ENCODE measurements at places on chromosomes 12 and 14. TPM values are rescaled to one million over a fixed set of nuclear protein-coding genes. Genes with fewer than 3 reads are reported as not detected.
A peak's percentile ranks its signal among the peaks of the same experiment; 100 is the strongest.

DNA sequence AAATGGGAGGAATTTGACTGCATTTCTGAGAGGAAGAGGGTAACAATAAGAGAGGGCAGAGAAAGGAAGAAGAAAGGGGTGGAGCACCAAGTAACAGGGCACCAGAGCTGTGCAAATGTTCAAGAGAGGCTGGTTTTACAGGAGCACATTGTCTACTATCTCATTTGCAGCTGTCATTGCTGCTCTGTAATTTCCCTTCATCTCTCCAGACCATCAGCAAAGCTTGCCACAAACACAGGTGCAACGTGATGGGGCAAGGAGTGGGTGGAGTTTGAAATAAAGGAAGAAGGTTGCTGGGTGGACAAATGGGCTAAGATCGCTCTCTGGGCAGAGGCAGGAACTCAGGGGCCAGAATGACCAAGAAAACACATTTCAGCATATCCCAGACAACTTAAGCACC, 47.9 kb upstream of the PLEKHG6 start:
- no peak for DNase-seq
- H3K4me1 ChIP-seq = 0 out of 2 replicates have a peak, but pooled peaks cover 7% of the 10 kb centered on the region
- peaks cover 18% of the 10 kb centered on the region for H3K27me3 ChIP-seq
- H3K36me3 ChIP-seq = peaks cover 9% of the 10 kb centered on the region
- H3K27ac ChIP-seq = no peak overlapping the region

DNA sequence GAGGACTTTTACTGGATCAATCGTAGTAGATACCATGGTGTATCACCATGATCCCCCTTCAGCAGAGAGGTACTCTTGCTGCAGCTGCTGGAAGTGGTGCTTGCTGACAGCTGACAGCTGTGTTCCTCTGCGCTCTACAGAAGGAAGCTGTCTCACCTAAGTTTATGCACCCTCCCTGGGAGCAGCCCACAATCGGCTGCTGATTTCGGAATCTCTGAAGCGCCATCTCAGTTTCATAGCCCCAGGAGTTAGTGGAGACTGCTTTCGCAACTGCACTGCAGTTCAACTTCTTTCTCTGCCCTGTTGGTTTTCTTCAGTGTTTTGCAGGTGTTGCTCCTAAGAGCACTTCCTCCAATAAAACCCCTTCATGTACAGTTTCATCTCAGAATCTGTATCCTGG, 237.9 kb downstream of the PAWR start:
- DNase-seq = no peak
- peak overlapping the region; percentile 45 for H3K27ac ChIP-seq
- no peaks in the 10 kb centered on the region for H3K27me3 ChIP-seq
- H3K4me1 ChIP-seq = peaks cover 43% of the 10 kb centered on the region
- H3K36me3 ChIP-seq = no peaks in the 10 kb centered on the region

GRCh38 chr12:52024845-52025230, 18.1 kb downstream of the TAMALIN start:
- no peak overlapping the region for H3K4me3 ChIP-seq
- H3K27ac ChIP-seq = peak overlapping the region; percentile 49
- no peak for DNase-seq
- peaks cover 33% of the 10 kb centered on the region for H3K4me1 ChIP-seq

DNA sequence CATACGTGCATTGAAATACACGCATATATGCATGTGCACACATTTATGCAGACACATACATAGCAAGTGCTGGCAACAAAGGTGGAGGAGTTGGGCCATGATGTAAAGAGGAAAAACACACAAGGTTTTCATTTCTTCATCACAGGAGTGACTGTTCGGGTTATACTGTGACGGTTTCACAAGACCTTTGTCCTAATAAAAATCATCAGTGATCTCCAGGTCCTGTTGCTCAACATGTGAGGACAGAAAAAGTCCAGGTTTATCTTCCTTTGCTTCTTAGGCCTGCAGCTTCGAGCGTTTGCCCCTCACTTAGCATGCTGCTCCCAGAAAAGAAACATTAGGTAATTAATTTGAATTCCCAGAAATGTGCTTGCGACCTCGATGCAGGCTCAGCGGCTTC, 1260.0 kb upstream of the TMEM132C start:
- H3K27ac ChIP-seq = peak overlapping the region; percentile 3
- DNase-seq = no peak
- H3K4me3 ChIP-seq = peak overlapping the region; percentile 20
- no peaks in the 10 kb centered on the region for H3K36me3 ChIP-seq
- H3K27me3 ChIP-seq = peaks cover 2% of the 10 kb centered on the region

DNA sequence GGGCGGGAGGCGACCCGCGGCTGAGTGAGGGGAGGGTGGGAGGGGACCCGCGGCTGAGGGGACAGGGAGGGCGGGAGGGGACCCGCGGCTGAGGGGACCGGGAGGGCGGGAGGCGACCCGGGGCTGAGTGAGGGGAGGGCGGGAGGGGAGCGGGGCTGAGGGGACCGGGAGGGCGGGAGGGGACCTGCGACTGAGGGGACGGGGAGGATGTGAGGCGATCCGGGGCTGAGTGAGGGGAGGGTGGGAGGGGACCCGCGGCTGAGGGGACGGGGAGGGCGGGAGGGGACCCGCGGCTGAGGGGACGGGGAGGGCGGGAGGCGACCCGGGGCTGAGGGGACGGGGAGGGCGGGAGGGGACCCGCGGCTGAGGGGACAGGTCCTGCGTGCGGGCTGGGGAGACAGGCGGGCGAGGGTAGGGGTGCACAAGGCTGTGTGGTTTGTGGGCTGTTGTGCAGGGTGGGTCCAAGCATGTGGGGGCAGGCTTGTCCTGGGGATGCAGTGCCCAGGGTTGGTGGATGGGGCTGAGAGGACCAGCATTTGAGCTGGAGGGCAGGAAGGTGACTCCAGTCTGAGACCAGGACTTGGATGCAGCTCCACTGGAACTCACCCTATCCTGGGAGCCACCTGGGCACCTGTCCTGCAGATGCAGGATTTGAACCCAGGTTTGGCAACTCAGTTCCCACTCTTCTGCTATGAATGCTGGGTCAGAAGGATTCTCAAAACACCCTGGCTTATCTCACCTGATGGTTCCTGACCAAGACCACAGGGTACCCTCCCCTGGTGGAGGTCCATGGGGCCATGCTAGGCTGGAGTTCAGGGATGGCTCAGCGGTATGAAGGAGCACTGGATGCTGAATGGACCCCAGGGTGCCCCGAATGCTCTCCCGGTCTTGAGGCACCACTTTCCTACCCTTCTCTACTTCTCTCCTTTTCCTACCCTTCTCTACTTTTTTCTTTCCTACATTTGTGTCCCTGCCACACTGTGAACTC, 9.4 kb downstream of the PLD4 start:
- no peak for DNase-seq
- peaks cover 7% of the 10 kb centered on the region for H3K27me3 ChIP-seq
- peaks cover 9% of the 10 kb centered on the region for H3K36me3 ChIP-seq
- H3K4me1 ChIP-seq = 0 out of 2 replicates have a peak, but pooled peaks cover 5% of the 10 kb centered on the region

- peaks cover 52% of the 10 kb centered on the region for H3K4me1 ChIP-seq
- no peak overlapping the region for H3K4me3 ChIP-seq
- peaks cover 22% of the 10 kb centered on the region for H3K36me3 ChIP-seq
- peak overlapping the region; percentile 56 for H3K27ac ChIP-seq
Observed at GRCh38 chr14:68580096-68580645, 212.7 kb downstream of the ZFP36L1 start.

DNA sequence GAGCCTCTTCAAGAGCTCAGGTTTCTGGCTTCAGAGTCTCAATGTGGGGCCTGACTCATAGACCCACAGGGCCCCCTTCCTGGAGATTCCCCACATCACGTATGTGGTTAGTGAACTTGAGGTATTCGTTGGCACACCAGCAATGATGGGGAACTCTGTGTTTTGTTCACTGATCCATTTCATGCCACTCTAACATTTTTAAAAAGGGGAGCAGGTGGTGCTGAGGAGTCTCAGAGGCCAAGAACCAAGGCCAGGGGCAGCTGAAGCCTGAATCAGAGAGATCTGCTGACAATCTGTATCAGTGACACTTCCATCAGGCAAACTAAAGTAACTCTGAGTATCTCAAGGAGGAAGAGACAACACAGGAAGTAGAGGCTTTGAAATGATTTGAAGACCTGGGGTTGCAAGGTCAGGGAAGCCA, 323.4 kb downstream of the VRK1 start:
- H3K27ac ChIP-seq = no peak overlapping the region
- peaks cover 18% of the 10 kb centered on the region for H3K4me1 ChIP-seq
- DNase-seq = no peak
- no peaks in the 10 kb centered on the region for H3K36me3 ChIP-seq
- no peaks in the 10 kb centered on the region for H3K27me3 ChIP-seq

- peak overlapping the region; percentile 38 for H3K4me3 ChIP-seq
- H3K27ac ChIP-seq = peak overlapping the region; percentile 56
- no peaks in the 10 kb centered on the region for H3K36me3 ChIP-seq
- DNase-seq = peak; percentile 49
- H3K27me3 ChIP-seq = no peaks in the 10 kb centered on the region
Observed at GRCh38 chr12:71558445-71558844, 105.2 kb downstream of the ZFC3H1 start.

ANKRD33 gene
- total RNA-seq = not detected

ST8SIA1 gene
- not detected for total RNA-seq

SLC2A14 gene
- total RNA-seq = not detected

LRTM2 gene
- total RNA-seq = not detected

RARG gene
- total RNA-seq = 48.9 TPM

KRT2 gene
- total RNA-seq = not detected

SPX gene
- not detected for total RNA-seq

FBXO21 gene
- 30.4 TPM for total RNA-seq

Data from HFFc6 (cell line).